ENCODE measurements at places on chromosomes 5 and 9. TPM values are rescaled to one million over a fixed set of nuclear protein-coding genes. Genes with fewer than 3 reads are reported as not detected.

DNA sequence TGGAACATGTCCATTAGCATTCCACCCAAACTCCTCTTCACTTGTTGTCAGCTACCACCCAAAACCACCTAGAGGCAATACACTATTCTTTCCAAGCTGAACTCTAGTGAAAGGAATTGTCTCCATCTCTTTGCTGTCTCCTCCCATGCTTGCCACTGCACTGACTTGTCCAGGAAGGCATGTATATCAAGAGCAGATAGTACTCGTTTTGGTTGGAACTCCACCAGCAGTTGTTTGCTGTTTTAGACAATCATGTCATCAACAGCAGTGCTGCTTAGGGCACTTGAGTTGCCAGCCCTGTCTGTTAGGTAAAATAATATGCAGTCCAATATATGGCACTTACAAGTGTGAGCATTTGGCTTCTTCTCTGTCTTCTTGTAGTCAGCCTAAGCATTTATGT lies 80.0 kb upstream of the SAP30L start:
- DNase-seq: no peak

DNA sequence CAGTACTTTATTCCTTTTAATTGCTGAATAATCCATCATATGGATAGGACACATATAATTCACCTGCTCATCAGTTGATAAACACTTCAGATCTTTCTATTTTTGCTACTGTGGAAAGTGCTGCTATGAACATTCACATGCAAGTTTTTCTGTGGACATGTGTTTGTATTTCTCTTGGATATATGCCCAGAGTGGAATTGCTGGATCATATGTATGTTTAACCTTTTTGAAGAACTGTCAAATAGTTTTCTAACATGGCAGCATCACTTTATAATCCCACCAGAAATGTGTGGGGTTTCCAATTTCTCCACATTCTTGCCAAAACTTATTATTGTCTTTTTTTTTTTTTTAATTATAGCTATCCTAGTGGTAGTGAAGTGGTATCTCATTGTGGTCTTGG lies 15.1 kb downstream of the CARTPT start:
- no peak for DNase-seq

DNA sequence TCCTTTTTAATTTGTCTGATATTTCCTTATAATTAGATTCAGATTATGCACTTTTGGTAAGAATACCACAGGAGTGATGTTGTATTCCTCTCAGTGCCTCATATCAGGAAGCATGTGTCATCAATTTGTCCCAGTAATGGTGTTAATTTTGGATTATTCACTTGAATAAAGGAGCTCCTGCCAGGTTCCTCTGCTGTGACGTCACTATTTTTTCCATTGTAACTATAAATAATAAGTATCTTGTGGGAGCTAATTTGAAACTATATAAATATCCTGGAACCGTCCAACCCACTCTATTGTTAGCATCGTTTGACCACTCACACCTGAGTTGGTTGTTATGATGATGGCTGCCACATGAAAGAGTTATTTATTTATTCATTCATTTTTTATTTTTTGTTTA lies 107.9 kb downstream of the INVS start:
- DNase-seq: no peak

Gene FYB1
- total RNA-seq: 478 TPM

Gene PRPF4
- 25.5 TPM for total RNA-seq

Gene CLTA
- 32.8 TPM for total RNA-seq

All from CD4-positive, alpha-beta T cell (primary cell).